ENCODE measurements at places on chromosomes 6 and 20. TPM values are rescaled to one million over a fixed set of nuclear protein-coding genes. Genes with fewer than 3 reads are reported as not detected.

The PTGIS gene
- 13.5 TPM for polyA plus RNA-seq

The CGA gene
- polyA plus RNA-seq: 0.04 TPM

The THBD gene
- polyA plus RNA-seq: 5.7 TPM

The RIMS4 gene
- polyA plus RNA-seq: 4.1 TPM

The SIRPB1 gene
- polyA plus RNA-seq: 1.6 TPM

The POPDC3 gene
- 1.0 TPM for polyA plus RNA-seq

The GDAP1L1 gene
- polyA plus RNA-seq: 5.4 TPM

The COX4I2 gene
- polyA plus RNA-seq: 1.8 TPM

The TJAP1 gene
- 43.1 TPM for polyA plus RNA-seq

The VGLL2 gene
- 0.25 TPM for polyA plus RNA-seq

The LTB gene
- polyA plus RNA-seq: 20.1 TPM

The WASF1 gene
- polyA plus RNA-seq: 11.2 TPM

The GINS1 gene
- polyA plus RNA-seq: 8.9 TPM

The SLC22A3 gene
- 2.5 TPM for polyA plus RNA-seq

- DNase-seq: peak; percentile 57
These were observed 72.9 kb upstream of the DSP start for GRCh38 chr6:7468382-7469081.

- DNase-seq: no peak
These were observed 11.2 kb upstream of the HEY2 start for GRCh38 chr6:125738276-125738675.

DNA sequence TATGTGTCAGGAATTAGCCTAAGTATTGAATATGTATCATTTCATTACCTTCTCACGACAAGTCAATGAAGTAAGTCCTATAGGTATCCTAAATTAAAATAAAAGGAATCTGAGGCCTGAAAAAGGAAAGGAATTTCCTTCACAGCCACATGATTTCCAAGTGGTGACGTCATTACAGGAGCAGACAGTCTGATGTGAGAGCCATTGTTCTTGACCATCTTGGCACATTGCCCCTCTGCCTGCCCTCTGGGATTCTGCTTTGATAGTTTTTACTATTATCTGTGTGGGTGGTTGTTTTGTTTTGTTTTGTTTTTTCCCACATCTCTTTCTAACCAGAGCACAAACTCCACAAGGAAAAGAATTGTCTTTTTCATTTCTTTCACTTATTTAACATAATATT lies 219.8 kb upstream of the UFL1 start:
- DNase-seq: no peak

- no peak for DNase-seq
These were observed 216.7 kb downstream of the ZDHHC14 start for GRCh38 chr6:157597461-157598312.

- DNase-seq: no peak
These were observed 31.2 kb upstream of the MAPK13 start for GRCh38 chr6:36098920-36099647.

DNA sequence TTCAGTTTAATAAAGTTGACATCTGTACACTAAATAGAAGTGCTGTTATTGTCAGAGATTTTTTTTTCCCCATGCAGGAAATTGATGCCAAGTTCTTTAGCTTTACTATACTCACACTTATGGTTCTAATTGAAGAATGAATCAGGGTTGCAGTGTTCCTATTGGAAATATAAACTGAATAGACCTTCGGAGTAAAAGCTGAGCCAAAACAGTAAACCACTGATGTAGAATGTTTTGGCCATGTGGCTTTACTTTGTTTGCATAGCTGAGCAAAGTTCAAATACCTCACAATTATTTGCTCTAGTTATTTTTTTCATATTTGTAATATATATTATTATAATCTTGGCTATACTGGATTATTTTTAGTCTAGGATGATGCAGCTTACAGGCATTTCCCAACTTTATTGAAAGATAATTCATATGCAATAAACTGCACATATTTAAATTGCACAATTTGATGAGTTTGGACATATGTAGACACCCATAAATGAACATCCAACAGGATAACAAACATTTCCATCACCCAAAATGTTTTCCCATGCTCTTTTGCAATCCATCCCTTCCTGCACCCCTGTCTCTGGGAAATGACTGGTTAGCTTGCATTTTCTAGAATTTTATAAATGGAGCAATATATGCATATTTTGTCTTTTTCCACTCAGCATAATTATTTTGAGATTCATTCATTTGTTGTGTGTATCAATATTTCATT lies 105.8 kb upstream of the NOX3 start:
- no peak for DNase-seq

DNA sequence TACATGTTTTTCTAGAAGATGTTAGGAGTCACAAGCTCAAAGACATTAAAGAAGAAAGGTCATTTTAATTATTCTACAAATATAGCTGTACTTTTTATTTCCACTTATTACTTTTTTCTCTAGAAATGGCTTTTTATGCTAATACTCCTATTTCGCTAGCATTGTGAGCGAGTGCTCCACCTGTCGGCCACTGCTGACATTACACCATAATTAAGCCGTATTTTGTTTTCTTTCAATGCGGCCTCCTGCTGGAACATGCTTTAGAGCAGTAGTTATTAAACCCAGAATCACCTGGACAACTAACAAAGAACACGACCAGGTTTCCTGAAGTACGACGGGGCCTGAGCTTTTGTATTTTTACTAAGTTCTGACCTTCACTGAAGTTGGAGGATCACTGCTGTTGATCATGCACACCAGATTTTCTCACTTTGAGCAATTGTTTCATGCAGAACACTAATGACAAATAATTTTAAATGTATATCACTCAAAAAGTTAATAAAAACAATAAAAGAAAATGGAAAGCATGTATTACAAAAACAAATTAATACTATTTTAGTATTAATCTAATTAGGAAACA lies 74.1 kb upstream of the PAK5 start:
- peak; percentile 34 for DNase-seq

- DNase-seq: no peak
These were observed 421.8 kb upstream of the SOX4 start for GRCh38 chr6:21171801-21172200.

DNA sequence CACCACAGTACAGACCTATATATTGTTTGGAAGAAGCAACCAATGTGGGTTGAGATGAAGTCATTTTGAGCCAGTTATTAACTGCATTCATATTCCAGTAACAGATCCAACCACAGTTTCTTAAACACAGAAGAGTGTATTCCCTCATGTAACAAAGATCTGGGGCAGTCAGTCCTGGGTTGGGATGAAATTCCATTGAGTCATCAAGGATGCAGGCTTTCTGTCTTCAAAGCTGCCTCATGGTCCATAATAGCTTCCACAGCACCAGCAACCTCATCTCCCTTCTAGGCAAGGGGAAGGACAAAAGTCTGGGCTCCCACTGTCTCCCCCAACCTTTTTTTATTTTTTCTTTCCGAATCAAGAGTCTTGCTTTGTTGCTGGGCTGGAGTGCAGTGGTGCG lies 2.9 kb upstream of the SOD2 start:
- DNase-seq: no peak

- no peak for DNase-seq
These were observed 936.5 kb upstream of the ADGRB3 start for GRCh38 chr6:67698534-67698933.

GRCh38 chr6:71855406-71855805 lies 30.9 kb upstream of the RIMS1 start:
- DNase-seq: no peak

DNA sequence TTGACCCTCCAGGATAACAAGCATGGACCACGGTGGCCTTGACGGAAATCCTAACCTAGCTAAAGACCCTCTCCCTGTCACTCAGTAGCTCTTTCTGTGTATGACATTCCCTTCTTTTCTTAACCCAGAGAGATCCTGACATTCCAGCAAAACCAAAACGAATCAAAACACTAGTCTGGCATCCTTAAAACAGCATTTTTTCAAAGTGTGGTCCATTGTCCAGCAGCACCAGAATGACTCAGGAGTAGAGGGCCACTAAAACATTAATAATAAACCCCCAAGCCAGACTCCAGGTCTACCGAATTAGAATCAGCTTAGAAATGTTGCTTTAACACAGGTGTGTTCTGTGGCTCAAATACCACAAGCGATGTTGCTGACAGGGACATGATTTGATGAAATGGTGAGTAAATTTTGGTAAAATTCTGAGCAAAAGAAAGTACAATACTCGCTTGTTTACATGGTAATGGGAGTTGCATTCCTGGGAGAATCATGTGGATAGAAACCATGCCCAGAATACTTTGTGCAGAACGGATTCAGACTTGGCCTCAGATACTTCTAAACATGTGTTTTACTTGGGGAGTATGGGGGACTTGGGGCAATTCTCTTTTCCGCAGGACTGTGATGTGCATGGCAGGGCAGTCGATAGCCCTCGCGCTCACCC lies 174.2 kb upstream of the KCNG1 start:
- DNase-seq: no peak

- no peak for DNase-seq
These were observed 27.9 kb downstream of the GHRH start for GRCh38 chr20:37233548-37234253.

DNA sequence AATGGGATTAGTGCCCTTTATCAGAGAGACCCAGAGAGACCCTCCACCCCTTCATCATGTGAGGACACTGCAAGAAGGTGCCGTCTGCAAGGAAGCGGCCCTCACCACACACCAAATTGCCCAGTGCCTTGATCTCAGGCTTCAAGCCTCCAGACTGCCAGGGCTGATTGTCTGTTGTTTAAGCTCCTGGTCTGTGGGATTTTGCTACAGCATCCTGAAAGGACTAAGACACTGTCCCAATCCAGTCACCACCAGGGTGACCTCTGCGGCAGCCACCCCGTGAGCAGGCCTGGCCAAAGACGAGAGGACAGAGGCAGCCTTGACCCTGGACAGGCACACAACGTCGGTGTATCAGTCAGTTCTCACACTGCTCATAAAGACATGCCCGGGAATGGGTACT lies 13.5 kb upstream of the FRMD1 start:
- DNase-seq: no peak

DNA sequence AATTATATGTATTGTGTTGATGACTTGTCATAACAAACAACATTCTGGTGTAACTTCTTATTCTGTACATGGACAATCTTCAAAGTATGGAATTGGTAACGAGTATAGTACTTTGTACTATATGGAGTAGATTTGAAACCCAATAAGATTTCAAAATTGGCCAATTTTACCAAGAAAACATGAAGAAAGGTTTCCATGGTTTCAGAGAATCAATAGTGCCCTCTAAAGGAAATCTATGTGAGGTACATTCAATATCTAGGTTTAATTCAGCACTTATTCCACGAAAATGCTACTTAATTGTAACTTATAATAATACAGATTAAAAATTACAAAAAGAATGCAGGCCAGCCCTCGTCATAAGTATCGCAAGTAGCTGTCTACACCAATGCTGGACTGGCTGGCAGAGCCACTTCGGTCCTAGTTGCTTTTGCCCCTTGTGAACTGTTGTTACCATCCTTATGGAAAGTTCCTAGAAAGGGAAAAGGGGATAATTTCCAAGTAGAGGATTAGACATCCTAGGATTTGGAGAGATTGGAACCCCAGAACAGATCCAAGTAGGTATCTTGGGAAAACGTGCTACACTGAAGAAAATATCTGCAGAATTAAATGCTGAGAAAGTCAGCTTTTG lies 70.9 kb downstream of the LCA5 start:
- DNase-seq: no peak

- no peak for DNase-seq
These were observed 91.6 kb upstream of the RIPOR2 start for GRCh38 chr6:25027221-25027916.

GRCh38 chr6:70423189-70424134 lies 10.2 kb downstream of the FAM135A start:
- DNase-seq: no peak

Measured in large intestine (tissue), 12 donors.